Activated CD8-positive, alpha-beta T cell treated with anti-CD3 and anti-CD28 coated beads, Interleukin-2, amount 10 ng/mL, durations not matched to agents 7 days and 5 days (primary cell): ENCODE measurements at places on chromosomes 11 and 22.

DNA sequence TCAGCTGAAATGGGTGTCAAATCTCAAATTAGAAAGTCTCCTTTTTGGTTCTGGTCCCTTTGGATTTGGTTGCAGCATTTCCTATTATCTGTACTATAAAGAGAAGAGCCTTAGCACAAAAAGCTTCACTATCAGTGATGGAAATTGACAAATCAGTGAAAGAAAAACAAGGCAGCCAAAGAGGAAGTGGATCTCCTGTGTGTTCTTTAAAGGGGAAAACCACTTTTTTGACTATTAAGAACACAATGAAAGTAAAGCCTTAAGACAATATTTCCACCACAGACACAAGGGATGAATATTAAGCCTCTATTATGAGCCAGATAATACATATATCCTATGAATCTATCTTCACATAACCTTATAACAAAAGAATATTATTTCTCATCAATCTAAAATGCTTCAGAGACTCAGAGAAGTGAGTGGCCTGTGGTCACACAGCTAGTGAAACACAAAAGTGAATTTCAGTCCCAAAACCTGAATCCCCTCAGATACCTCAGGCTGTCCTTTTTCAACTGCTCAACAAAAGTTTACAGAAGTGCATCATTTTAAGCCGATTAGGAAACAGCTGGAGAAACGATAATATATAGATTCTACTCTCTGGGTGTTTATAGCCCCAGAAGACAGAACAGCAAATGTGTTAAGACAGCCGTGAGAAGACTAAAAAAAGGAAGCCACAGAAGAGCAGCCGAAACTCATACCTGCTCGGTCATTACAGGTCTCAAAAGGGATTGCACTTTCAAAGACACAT is 24.4 kb upstream of the FSHB start:
- no peak for DNase-seq

DNA sequence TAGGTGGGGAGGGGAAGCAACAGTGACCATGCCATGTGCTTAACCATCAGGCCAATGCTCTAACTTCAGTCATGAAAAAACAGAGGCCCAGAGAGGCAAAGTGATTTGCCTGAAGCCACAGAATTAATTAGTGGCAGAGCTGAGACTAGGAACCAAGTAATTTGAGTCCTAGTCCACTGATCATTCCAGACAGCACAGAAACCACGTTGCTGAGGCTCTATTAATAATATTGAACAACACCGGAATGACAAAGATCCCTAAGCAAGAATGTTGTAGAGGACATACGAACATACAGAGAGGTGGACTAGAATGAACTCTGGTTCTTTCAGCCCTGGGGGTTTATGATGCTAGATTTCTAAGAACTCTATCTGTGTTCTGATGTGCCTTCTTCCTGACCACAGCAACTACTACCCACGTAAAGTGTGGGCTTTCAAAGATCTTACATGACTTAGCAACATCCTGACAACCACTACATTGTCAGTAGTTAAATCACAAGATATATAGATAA is 92.3 kb downstream of the GAB2 start:
- DNase-seq: peak; percentile 66

GRCh38 chr22:37334461-37334858 is 52.2 kb downstream of the CYTH4 start:
- DNase-seq: no peak

GRCh38 chr22:48778308-48779195 is 1049.1 kb downstream of the BRD1 start:
- peak; percentile 1 for DNase-seq

- DNase-seq: no peak
Observed at GRCh38 chr11:116422956-116423600, 349.7 kb downstream of the BUD13 start.

DNA sequence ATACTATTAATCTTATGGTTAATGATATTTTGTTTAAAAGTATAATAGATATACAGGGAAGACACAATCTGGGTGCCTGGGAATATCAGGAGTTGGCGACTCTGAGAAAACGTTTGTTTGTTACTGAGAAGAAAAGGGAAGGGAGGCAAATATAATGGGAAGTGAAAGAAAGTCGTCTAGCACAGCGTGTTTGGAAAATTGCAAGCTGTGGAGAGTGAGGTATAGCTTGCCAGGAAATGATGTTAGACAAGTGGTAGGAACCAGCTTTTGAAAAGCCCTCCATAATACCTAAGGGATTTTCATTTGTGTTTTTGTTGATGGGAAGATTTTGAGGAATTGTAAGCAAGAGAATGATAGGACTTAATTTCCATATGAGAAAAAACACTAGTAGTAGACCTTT is 322.2 kb downstream of the LUZP2 start:
- no peak for DNase-seq
